ENCODE measurements at places on chromosomes 1 and 21.

DNA sequence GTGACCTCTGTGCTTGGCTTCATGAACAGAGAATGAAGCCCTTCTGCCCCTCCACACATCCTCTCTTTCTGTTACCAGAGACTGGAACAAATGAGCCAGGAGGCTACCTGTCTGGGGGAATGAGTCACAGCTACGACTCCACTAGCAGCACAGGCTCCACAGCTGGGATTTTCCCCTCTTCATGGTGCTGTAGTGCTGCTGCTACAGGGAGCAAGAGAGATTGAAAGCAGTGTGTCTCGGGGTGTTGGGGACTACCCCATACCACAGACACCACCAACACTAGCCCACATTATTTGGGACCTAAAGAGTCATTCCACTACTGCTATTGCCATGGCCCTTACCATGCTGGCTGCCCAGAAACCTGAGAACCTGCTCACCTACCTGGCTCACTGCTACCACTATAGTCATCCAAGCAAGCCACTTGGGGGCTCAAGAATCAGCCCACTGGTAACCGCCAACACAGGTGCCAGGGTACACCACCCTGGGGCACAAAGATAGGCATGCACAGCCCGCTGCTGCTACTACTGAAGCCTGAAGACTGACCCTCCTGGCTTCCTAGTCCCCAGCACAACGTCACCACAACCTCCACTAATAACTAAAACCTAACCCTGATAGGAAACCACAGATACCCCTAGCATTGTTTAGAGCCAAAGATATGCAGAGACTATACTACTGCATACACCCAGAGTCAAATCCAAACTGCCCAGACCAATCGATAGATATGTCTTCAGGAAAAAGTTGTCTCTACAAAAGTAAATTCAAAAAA lies 17.7 kb downstream of the CD1E start:
- DNase-seq = no peak

- DNase-seq = no peak
These were observed 168.5 kb downstream of the SMYD3 start for GRCh38 chr1:246338546-246338945.

- no peak for DNase-seq
These were observed 523.4 kb downstream of the PTBP2 start for GRCh38 chr1:97245026-97245425.

- peak; percentile 96 for DNase-seq
These were observed 809 bp downstream of the SYT11 start for GRCh38 chr1:155859881-155860871.

DNA sequence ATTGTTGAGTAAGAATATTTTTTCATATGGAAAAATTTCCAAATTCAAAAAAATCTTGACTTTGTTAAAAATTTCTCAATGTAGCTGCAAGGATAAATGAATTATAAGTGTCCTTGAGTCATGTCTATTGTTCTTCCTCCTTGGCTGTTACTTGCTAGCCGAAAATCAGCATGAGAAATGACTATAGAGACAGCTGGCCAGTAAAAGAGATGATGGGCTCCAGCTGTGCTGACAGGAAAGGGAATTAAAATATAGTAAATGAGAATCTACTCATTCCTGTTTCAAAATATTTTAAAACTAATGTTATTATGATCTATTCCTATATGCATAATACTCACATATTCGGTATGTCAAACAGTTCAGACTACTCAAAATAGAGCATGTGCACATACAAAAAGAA lies 1292.6 kb downstream of the BRINP3 start:
- DNase-seq = no peak

DNA sequence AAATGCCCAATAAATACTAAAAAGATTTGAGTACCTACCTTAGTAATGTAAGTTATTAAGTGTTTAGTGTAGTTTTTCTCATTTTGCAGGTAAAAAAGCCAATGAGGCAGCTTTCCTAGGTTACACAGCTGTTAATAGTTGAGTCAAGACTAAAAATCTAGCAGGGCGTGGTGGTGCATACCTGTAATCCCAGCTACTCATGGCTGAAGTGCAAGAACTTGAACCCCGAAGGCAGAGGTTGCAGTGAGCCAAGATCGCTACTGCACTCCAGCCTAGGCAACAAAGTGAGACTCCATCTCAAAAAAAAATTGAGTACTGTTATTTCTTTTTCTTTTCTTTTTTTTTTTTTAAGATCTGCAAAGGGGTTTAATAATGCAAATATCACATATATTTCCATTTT lies 7.7 kb downstream of the YBX1 start:
- DNase-seq = no peak

Data from putamen (tissue), 1 donor.